AG09309 (cell line): ENCODE measurements at places on chromosomes 16 and 17.

DNA sequence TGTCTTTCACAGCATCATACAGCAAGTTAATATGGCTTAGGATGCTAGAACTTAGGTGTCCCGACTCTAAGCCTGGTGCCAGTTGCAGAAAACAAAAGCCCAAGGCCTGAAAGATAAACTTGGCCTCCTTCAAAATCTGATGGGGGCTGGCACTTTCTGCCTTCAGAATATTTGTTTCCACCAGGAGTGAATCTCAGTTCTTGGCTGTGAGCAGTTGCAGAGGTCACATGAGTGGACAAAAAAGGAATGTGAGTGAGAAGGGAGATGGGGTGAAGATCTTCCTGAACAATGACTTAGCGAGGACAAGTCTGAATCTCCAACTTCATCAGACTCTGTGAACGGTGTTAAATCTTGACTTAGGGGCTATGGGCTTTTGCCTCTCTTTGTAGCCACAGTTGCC is 46.6 kb downstream of the HOXB1 start:
- no peak for DNase-seq

DNA sequence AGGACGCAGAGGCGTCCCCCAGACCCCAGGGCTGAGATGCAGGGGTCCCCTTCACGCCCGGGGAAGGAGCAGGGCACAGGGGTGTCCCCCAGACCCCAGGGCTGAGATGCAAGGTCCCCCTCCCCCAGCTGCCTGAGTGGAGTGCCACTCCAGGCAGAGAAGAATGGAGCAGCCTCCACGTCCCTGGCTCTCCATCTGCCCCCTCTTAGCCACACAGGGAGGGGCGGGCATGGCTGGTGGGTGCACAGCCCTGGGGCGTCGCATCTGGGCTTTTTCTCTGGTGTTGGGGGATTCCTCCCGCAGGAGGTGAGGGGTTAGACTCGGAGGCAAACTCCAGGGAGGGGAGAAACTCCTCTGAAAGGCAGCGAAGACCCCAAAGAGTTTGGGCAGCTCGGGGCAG is 17.5 kb downstream of the CIBAR2 start:
- DNase-seq, result no peak

GRCh38 chr16:29644338-29644857 is 18.6 kb upstream of the SPN start:
- no peak for DNase-seq

DNA sequence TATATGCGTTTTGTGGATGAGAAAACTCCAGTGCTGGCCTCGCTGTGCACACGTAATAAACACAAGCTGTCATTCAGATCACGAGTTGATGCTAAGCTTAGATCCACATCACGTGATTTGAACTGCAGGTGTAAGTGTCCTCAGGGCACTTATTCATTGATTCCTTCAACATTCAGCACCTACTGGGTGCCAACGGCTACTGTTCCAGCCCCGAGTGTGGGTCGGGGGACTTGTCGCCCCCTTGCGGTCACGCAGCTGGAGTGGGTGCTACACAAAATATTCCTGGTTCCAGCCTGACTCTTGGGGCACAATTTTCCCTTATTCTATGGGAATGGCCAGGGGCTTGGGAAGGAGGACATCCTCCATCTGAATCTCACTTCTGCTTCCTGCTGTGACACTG is 29.9 kb upstream of the GINS2 start:
- DNase-seq, result no peak

DNA sequence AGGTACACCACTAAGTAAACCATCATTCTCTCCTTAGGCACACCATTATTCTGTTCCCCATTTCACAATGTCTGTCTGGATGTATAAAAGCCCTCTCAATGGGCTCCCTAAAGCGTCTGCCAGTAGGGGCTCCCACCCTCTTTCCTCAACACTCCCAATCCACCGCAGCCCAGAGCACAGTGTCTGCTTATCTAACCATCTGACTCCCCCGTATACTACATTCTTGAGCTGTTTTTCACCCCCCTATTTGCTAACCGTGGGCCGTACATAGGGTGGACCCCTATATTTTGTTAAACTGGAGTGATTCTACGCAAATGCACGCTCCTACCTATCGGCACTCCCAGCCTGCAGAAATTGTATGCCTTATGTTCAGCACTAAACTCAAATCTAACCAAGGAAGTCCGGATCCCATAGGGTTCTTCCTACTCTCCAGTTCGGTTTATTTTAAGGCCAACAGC is 685 bp upstream of the PSMD3 start:
- DNase-seq, result no peak

DNA sequence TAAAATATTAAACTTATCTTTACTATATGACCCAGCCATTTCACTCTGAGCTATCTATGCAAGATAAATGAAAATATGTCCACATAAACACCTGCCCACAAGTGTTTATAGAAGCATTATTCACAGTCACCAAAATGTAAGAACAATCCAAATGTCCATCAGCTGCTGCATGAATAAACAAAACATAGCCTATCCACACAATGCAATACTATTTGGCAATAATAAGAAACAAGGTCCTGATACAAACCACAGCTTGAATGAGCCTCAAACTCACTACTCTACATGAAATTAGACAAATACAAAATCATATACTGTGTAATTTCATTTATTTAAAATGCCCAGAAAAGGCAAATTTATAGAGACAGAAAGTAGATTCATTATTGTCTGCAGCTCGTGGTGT is 355.1 kb downstream of the CDH8 start:
- no peak for DNase-seq

GRCh38 chr16:71383054-71383773 is 24.7 kb downstream of the CALB2 start:
- peak; percentile 10 for DNase-seq

DNA sequence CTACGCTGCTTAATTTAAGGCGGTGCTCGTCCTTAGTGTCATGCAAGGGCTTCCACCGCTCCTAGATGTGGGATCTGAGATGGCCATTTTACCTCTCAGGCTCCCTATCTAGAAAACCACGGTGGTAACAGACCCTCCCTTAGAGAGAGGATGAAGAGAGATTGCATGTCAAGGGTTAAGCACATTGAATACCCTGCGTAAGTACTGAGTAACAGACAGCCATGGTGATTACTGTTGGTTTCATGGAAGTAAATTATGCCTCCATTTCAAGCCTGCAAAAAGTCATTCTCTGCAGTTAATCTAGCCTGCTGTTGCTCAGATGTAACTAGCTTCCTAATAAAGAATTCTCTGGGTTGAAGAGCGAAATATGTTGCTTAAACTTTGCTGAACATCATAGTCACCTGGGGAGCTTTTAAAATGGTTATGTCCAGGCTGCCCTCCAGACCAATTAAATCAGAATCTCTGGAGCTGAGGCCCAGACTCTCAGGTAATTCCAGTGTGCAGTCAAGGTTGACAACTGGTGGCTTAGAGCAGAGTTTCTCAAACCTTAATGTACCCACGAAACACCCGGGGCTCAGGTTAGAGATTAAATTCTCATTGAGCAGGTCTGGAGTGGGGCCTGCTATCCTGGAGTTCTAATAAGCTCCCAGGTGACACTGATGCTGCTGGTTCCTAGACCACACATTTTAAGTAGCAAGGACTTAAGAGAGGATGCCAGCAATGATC is 167.1 kb downstream of the SNX29 start:
- no peak for DNase-seq

GRCh38 chr16:49048557-49048956 is 233.1 kb downstream of the CBLN1 start:
- no peak for DNase-seq
